ENCODE measurements at places on chromosomes 11 and 22.

DNA sequence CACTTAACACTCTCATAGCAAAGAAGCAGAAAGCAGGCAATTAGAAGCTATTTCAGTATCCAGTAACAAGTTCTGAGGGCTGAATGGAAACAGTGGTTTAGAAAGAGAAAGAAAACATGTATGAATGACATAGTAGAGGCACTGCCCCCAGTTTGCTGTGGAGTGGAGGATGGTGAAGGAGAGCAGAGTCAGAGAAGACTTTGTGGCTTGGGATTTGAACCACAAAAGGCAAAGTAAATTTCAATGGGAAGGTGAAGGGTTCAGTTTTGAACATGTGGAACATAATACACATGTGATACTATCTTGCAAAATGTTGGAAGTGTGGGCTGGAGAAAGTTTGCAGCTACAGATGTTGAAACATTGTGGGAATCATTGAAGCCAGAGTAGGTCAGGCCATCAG is 81.4 kb downstream of the SNX19 start:
- DNase-seq: no peak

DNA sequence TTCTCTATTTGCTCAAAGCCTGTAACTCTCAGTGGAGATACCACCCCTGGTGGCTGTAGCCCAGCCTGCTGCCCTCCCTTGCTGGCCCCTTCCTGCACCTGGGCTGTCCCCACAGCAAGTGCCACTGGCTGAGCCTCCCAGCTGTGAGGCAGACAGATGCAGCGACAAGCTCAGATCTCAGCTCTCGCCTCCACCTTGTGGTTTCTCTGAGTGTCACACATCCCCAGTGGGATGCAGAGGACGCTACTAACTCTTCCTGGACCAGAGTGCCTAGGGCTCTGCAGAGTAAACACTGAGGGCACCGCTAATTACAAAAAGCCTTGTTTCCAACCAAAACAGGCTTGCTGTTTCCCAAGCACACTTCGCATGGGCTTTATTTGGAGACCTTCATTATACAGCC is 8.9 kb downstream of the YPEL1 start:
- peak; percentile 23 for DNase-seq

DNA sequence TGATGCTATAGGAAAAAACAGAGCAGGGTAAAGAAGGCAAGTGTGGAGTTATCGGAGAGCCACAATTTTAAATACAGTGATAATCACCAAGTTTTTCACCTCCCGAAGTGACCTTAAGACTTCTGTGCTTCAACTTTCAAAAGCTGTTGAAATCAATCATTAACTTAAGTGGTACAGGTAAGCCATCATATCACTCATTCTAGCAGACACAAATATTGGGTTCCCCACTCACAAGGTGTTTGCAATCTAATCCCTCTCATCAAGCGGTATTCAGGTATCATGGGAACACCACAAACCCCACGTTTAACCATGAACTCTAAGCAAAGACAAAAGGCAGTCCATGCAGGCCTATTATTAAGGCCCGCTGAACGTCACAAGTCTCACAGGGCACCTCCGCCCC is 26.8 kb downstream of the LARGE1 start:
- no peak for DNase-seq

GRCh38 chr11:79507706-79508105 is 66.9 kb upstream of the TENM4 start:
- DNase-seq: no peak

DNA sequence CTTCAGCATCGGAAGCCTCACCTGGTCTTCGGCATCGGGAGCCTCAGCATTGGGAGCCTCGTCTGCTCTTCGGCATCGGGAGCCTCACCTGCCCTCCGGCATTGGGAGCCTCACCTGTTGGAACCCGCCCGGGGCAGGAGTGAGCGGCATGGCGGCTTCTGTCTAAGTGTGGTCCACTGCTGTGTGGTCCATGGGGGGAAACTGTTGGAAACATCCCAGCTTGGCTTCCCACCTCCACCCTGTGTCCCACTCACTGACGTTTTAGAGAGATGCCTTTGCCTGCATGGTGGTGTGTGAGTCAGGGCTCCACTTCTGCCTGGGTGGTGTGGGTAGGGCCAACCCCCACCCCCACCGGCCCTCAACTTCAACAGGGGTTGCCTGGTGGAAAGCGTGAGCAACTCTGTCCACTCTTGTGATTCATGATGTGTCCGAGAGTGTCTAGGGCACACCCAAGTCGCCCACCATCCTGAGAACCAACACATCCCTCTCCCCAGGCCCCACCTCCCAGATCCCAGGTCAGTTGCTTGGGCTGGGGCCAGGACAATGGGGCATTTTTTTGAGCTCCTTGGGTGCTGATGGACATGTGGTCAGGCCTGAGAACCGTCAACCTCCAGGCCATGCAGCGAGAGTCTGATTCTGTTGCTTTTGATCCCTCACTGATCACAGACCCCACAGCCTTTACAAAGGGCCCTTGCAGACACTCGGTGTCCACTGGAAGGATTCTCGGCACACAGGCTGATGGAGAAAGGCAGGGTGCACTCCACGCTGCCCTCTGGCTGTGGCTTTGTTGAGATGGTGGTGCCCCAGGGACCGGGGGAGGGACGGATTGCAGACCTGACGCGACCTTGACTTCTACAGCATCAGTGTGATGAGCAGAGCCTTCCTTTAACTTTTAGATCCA is 406.7 kb downstream of the TBC1D22A start:
- no peak for DNase-seq

DNA sequence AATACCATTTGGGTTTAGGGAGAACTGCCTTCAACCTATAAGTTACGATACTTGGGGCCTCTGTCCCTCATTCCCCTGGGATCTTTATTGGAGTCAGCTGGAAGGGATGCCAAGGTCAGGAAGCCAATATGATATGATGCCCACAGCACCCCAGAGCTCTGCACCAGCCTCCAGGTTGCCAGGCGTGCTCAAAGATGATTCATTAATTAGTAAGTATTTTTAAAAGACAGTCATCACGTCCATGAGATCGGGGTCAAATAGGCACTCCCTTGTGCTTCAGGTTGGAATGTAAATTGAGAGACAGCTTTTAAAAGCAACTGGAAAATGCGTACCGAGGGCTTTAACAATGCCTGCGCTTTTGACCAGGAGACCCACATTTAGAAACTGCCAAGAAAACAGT is 57.0 kb upstream of the CD5 start:
- DNase-seq: no peak

DNA sequence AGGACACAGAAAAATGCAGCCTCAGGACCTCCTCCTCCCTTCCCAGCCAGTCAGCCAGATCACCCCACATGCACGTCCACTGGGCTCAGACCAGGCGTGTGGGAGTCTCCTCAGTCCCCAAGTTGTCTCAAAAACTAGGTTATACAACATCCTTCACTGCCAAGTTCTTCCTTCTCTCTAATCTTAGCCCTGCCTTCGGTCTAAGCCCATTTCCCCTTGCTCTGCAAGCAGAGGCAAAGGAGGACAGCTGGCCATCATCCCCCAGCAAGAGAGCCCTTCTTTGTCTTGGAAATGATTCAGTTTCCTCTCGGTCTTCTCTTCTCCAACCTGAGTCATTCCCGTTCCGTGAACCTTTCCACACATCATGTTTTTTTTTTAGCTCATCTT is 14.0 kb upstream of the NRGN start:
- no peak for DNase-seq

All from NCI-H524 treated with DMSO at 0.1 percent for 48 hours (cell line).